ENCODE measurements at places on chromosomes 12 and 14.

GRCh38 chr14:95123891-95124579 lies 33.3 kb downstream of the DICER1 start:
- no peak for DNase-seq

- DNase-seq, result no peak
Observed at GRCh38 chr14:61463664-61464285, 142.4 kb downstream of the PRKCH start.

GRCh38 chr12:6555018-6555691 lies 687 bp downstream of the IFFO1 start:
- DNase-seq, result no peak

- DNase-seq, result no peak
Observed at GRCh38 chr12:97200181-97200580, 262.4 kb upstream of the RMST start.

- DNase-seq, result no peak
Observed at GRCh38 chr12:105820429-105821125, 318.2 kb downstream of the NUAK1 start.

DNA sequence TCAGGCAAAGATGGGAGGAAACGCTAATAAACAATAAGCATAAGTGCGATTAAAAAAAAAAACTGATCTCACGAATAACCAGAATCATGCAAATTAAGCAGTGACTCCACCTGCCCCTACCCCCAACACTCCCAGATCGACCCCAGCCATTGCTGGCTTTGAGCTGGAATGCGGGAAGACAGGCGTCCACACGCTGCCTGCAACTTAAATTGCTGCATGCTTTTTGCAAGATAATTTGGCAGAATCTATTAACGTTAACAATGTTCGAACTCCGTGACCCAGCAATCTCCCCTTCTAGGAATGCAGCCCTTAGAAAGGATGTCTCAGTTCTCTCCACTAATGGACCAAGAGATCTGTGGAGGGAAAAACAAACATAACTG lies 935 bp upstream of the CKB start:
- no peak for DNase-seq

- DNase-seq, result no peak
Observed at GRCh38 chr14:37991027-37991426, 216.7 kb upstream of the SSTR1 start.

- DNase-seq, result no peak
Observed at GRCh38 chr12:93638954-93639353, 38.2 kb upstream of the CRADD start.

DNA sequence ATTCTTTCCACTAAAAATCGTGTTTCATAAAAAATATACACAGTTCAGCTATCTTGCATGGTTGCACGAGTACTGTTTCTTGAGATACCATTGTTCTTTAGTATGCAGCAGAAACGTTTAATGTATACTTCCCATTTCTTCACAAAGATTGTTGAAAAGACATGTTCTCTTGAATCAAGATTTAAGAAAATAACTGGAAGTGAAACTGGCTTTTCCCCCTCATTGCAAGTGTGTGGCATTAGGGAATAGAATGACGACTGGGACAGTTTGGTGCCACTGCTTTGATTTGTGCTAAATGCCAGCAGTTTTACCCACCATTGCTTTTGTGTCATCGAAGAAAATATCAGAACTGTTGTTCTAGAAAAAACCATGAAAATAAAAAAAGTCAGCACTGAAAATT lies 20.3 kb upstream of the DHRS2 start:
- no peak for DNase-seq

GRCh38 chr12:53978477-53979356 lies 4.0 kb upstream of the HOTAIR start:
- DNase-seq, result no peak

GRCh38 chr14:78248501-78249090 lies 78.4 kb downstream of the NRXN3 start:
- no peak for DNase-seq

DNA sequence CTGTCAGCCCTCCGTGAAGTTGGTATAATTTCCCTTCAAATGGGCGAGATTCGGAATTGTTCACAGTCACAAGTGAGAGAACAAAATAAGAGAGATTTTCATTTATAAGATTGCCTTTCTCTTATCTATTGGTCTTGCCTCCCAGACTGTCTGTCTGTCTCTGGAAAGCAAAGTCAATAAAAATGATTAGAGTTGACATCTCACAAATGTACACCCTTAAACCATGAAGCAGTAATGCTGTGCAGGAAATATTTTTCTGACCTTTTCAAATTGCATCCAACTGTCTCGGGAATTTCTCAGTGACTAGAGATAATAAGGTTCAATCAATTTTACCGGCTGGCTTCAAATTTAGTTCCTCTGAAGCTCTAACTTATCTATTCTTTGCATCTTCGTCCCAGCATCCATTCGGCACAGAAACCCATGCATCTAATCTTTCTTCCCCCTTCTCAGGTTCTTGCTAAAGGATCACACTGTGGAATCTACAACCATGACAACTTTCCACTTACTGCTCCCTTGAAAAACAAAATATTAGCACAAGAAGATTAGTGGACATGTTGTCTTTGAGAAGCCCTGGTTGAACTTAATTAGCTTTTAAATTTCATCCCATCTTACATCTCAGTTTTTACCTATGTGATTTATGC lies 93.1 kb downstream of the RMST start:
- no peak for DNase-seq

GRCh38 chr14:94907626-94908261 lies 137.8 kb upstream of the GSC start:
- DNase-seq, result no peak

DNA sequence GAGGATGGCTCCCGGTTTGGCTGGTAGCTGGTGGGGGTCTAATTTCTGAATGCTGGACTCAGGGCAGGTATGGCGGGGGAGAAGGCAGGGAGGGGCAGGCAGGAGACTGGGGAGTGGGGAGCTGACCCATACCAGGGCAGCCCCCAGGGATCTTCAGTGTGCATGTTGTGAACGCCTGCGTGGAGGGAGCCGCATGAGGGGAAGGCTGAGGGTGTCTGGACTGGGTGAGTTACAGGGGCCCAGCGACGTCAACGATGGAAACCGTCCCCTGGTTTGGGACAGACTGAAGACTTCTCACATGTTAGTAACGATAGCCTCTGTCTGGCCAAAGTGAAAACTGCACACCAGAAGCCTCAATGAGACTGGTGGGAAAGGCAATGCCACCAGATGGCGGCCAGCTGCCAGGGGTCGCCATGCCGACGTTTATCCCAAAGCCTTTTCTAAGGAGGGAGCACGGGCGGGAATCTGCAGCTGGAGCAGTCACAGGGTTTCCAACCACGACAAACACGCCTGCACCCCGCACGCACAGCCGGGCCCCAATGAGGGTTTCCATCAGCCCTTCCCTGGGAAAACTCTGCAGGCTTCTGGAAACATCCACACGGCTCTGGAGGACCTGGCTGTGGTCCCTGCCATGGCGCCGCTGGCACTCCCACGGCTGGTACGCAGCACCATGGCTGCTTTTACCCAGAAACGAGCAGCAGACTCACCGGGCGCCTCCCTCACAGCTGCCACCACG lies 14.0 kb downstream of the PGAM5 start:
- no peak for DNase-seq

DNA sequence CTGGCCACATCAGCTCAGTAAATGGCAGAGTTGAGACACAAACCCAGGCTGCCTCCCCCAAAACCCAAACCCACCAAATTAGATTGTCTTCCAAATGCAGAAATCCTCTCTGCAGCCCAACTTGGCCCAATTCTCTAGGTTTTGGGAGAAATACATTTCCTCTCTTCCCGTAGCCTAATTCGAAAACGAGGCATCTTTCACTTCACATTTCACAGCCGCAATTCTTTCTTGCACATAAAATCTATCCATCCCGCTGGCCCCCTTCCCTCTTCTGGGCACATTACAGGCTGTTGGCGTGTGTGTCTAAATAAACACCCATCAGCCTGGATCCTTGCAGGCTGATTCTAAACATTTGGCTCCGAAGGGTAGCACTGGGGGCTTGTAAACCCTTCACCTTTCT lies 83.8 kb upstream of the VRK1 start:
- no peak for DNase-seq

GRCh38 chr14:63492391-63492790 lies 50.8 kb downstream of the PPP2R5E start:
- no peak for DNase-seq

- DNase-seq, result peak; percentile 98
Observed at GRCh38 chr14:49585803-49586672, at the start of gene RPS29. TSS of gene RPS29 (minus strand) at chr14:49586380. CDS start at chr14:49586346, 34 bp downstream.

GRCh38 chr12:31057671-31058070 lies 16.0 kb upstream of the DDX11 start:
- DNase-seq, result no peak

DNA sequence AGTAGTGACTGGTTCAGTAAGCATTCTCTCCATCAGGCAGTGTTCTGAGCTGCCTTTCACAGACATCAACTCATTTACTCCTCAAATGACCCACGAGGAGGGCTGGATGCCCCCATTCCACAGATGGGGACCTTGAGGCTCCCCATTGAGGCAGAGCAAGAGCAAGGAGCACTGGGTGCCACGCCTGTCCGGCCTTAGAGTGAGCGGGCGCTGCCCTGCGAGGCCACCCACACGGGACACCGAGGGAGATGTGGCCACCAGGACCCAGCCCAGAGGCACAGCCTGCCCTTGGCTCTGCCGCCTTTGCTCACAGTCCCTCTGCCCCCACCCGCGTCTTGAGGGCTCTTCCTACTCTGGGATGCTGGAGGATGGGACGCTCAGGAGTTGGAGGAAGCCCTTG lies 3.0 kb downstream of the FBRSL1 start:
- no peak for DNase-seq

DNA sequence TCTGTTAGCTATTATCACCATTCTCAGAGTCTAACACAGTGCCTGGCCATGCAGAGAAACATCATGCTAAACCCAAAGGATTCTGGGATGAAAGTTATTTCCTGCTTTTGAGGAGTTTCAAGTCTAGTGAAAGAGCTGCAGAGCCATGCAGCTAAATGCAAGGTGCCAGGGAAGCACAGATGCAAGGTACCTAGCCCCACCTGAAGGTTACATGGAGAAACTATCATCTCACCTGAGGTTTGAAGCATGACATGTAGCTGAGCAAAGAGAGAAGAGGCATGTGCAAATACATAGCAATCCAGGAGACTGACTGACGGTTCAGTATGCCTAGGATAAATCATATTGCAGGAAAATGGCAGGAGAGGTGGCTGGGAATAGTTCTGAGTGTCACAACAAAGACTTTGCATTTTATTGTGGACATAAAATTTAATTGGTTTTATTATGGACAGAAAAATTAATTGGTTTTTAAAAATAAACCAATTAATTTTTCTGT lies 170.4 kb downstream of the PRKD1 start:
- DNase-seq, result no peak

GRCh38 chr12:76879710-76880518 lies 1.1 kb upstream of the CSRP2 start:
- DNase-seq, result no peak
